NCI-H1417 treated with DMSO at 0.1 percent for 48 hours (cell line): ENCODE measurements at places on chromosomes 4 and X.

DNA sequence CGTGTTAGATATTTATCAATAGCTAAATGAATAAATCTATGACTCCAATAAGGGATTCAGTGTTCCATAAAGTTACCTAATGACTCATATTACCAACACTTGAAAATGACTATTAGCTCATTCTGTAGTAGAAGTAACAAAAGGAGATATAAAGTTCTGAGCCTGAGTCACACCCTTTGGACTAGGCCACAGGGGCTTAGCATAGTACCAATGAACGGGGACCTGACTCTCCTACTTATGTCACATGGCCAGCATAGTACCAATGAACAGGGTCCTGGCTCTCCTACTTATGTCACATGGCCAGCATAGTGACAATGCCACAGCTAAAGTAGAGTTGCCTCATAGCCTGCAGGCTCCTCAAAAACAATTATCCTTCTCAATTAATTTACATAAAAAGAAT lies 43.7 kb downstream of the MAGEB16 start:
- no peak for DNase-seq

DNA sequence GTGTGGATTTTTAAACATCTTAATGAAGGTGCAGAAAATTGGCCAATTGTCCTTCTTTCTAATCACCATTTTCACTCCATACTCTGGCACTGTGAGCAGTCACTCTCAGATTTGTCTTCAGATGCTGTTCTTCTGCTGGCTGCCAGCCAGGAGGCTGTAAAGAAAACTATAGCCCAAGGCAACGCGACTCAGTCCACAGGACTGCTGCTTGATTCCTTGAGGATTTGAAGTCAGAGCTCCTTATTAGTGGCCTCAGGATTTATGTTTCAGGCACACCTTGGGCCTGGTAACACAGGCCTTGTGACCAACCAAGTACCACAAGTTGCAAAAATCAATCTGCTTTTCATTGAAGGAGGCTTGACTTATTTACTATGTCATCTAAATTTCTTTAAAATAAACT lies 342.6 kb downstream of the GPM6A start:
- DNase-seq, result no peak

DNA sequence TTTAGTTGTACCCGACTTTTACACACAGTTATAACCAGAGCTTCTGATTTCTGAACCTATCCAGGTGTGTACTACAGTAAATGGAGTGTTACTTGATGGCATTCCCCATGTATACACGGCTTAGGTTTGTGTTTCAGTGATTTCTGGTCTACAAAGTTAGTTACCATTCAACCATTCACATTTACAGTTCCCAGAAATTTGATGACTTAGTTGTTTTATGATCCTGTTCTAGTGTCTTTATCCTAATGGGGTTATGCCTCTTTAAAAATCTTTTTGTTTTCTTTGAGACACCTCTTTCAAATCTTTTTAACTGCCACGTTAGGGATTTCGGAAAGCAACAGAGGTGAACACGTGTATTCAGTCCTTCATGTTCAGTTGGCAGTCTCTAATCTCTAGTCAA lies 23.4 kb downstream of the CPEB2 start:
- DNase-seq, result no peak

- DNase-seq, result no peak
These were observed 47.1 kb upstream of the PCDH10 start for GRCh38 chr4:133102043-133102442.

DNA sequence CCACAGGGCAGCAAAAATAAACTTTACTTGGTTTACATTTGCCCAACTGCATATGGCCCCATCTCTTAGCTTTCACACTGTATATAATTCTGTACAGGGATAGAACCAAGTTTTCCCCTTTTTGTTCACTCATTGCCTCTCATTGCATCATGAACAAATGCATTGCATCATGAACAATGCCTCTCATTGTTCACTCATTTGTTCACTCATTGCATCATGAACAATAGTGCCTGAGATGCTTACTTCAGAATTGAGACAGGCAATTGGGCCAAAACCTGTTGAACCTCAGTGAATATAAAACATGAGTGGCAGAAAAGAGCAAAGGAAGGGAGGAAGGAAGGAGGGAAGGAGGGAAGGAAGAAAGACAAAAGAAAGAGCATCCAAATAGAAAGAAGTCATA lies 98.2 kb downstream of the SOWAHB start:
- DNase-seq, result no peak

GRCh38 chr4:98283219-98284189 lies 22.3 kb downstream of the RAP1GDS1 start:
- DNase-seq, result no peak

DNA sequence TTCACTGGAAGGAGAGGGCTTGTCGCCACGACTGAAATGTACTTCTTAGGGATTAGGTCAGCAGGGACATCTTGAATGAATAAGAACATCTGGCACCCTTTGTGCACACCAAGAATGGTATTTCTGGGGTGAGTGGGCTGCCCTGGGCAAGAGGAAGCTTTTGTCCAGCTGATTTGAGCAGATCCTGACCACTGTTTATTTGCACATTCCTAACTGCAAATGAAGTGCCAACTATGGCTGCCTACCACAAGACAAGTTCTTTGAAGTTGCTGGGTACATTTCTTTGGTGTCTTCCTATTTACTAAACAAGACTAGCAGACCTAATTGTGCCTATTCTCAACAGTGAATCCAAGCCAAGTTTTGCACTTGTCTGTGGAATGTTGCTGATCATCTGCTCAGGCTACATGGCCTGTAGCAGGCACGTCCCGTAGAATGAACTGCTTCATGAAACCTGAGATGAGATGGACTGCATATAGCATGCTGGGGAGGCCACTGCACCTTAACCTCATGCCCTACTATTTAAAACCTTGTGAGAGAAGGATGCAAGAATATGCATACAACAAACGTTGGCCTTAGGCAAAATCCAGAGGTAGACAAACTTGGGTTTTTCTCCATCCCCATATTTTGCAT lies 45.0 kb downstream of the PIR start:
- no peak for DNase-seq

- no peak for DNase-seq
These were observed 7.5 kb downstream of the PLA2G12A start for GRCh38 chr4:109722357-109722756.

- no peak for DNase-seq
These were observed 41.9 kb downstream of the CNOT6L start for GRCh38 chr4:77777135-77777807.
